ENCODE measurements at places on chromosomes 5 and 9.

DNA sequence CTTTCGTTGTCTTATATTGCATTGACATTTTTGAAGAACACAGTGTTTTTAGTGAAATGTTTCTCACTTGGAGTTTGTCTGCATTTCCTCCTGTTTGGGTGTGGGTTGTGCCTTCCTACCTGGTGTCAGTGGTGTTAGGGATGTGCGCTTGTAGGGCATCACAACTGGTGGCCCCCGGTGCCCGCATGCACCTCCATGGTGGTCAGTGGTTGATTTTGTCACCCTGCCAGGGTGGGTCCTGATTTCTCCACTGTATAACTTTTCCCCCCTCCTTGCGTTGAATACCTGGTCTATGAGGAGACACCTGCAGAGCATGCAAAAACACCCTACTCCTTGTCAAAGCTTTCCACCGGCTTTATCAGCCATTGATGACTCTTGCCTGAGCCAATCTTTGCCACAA is 132.9 kb downstream of the BARX1 start:
- DNase-seq, result no peak

DNA sequence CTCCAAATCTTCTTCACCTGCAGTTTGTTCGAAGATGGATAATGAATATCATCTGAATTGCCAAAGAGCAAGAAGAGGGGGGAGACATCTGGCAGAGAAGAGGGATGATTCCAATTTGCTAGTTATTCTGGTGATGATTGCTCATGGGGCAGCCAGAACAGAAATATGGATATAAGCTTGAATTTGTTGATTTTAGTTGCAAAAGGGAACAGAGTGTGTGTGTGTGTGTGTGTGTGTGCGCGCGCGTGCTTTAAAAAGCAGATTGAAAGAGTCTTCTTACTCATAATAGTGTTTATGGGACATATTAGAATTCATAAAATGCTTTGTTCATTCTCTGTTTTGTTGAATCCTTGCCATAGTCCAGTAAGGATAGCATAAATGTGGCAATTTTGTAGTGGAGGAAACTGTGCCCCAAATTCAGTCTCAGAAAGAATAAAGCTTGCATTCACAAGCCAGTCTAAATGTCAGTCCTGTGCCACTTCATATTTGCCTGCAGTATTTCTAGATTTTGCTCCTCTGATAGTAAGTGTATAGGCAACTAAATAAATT is 436.3 kb upstream of the KLF4 start:
- DNase-seq, result no peak

DNA sequence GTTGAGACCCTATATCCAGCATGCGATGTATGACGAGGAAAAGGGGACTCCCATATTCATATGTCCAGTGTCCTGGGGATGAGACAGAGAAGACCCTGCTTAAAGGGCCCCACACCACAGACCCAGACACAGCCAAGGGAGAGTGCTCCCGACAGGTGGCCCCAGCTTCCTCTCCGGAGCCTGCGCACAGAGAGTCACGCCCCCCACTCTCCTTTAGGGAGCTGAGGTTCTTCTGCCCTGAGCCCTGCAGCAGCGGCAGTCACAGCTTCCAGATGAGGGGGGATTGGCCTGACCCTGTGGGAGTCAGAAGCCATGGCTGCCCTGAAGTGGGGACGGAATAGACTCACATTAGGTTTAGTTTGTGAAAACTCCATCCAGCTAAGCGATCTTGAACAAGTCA is 17.1 kb downstream of the BTNL3 start:
- DNase-seq, result no peak

DNA sequence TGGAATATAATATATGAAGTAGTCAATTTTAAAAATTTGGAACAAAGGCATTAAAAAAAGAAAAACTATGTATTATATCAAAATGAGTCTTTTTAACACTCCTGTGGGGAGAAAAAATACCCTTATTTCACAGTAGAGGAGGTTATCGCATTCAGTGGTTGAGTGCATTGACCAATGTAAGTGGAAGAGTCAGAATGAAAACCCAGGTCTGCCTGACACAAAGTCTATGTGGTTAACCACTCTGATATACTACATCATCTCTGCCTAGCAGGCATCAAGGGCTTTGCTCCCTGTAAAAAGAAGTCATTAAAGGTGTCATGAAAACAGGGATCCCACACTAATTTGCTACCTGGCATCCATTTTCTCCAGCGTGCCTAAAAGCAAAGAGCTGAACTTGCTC is 417.2 kb upstream of the C9orf72 start:
- DNase-seq, result no peak

- no peak for DNase-seq
Observed at GRCh38 chr5:178363501-178364325, 131.1 kb upstream of the PHYKPL start.

- no peak for DNase-seq
Observed at GRCh38 chr5:88675168-88675707, 207.7 kb downstream of the MEF2C start.

GRCh38 chr9:14245901-14246525 is 67.9 kb downstream of the NFIB start:
- no peak for DNase-seq

GRCh38 chr9:113261917-113262671 is 13.3 kb downstream of the CDC26 start:
- no peak for DNase-seq

DNA sequence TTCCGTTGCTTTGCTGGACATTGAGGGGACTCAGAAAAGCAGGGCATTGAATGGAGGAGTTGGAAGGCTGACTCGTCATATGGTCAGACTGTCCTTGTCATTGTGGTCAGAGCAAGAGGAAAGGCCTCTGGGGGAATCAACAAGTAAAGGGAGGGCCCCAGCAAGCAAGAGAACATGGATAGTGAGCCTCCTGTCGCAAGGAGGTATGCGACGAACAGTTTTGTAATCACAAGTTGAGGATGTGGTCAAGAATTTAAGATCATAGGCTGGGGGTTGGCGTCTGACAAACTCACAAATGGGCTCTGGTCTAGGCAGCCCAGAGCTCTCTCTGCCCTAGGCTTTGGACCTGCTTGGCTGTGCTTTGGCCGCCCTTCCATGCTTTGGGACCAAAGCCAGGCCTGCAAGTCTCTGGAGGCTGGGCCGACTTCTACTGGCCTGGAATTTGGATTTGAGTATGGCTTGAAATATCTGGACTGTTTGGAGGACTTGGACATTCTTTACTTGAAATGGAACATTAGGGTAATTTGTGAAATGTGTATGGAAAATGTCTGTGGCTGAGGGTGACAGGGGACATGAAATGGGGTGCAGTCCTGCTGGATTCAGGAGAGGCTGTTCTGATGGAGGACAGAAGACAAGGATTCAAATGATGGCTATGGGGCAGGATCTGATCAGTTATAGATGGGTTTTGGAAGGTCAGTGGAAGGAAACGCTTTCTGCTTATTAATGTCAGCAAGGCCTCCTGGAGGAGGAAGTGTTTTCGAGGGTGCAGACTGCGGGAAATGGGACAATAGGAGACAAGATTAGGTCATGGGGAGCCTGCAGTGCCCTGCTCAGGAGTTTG is 19.2 kb upstream of the NDST1 start:
- DNase-seq, result no peak
